PC-3 (cell line): ENCODE measurements at places on chromosomes 7 and 10.
A peak's percentile ranks its signal among the peaks of the same experiment; 100 is the strongest.

- DNase-seq = peak; percentile 62
- peaks cover 17% of the 10 kb centered on the region for H3K4me1 ChIP-seq
- no peaks in the 10 kb centered on the region for H3K27me3 ChIP-seq
- no peak overlapping the region; the same call in 1 of the 2 replicates for H3K4me3 ChIP-seq
- peak overlapping the region; percentile 67 for H3K27ac ChIP-seq
- no peaks in the 10 kb centered on the region for H3K36me3 ChIP-seq
Measured at GRCh38 chr10:19204246-19204917, 155.8 kb downstream of the MALRD1 start.

- no peak overlapping the region for H3K4me3 ChIP-seq
- H3K4me1 ChIP-seq = peaks cover 15% of the 10 kb centered on the region
- no peaks in the 10 kb centered on the region for H3K27me3 ChIP-seq
Measured at GRCh38 chr10:69495666-69496065, 44.4 kb downstream of the TSPAN15 start.

DNA sequence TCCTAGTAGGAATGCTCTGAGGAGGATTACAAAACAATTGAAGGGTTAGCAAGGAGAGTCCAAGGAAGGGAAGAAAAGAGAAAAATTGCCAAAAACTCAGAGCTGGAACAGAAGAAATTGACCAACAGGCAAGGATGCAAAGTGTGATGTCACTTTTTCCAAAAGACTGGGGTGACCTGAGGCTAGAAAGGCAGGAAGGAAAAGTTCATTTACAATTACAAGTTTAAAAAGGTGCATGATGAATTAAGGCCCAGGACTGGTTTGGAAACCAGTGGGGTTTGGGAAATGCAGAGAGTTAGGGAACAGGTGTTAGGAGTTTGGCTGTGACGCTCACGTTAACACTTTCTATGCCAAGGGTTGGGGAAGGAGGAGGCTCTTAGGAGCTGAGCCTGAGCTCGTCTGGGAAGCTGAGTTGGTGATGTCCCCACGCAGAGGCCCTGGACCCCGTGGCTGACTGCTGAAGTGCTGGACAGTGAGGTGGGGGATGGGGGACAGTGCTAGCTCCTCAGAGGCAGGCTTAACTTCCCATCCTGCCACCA lies 92.6 kb upstream of the PODXL start:
- no peaks in the 10 kb centered on the region for H3K36me3 ChIP-seq
- no peaks in the 10 kb centered on the region for H3K27me3 ChIP-seq
- no peak overlapping the region for H3K4me3 ChIP-seq
- no peak overlapping the region for H3K27ac ChIP-seq

GRCh38 chr7:465710-466400 lies 53.8 kb downstream of the PDGFA start:
- no peak overlapping the region for H3K4me3 ChIP-seq
- DNase-seq = no peak
- H3K36me3 ChIP-seq = no peaks in the 10 kb centered on the region
- H3K4me1 ChIP-seq = no peaks in the 10 kb centered on the region
- H3K27me3 ChIP-seq = no peaks in the 10 kb centered on the region
- no peak overlapping the region for H3K27ac ChIP-seq

- no peak for DNase-seq
- H3K27ac ChIP-seq = no peak overlapping the region
- H3K27me3 ChIP-seq = no peaks in the 10 kb centered on the region
- H3K4me1 ChIP-seq = no peaks in the 10 kb centered on the region
Measured at GRCh38 chr7:391961-392524, 102.1 kb downstream of the FOXL3 start.

DNA sequence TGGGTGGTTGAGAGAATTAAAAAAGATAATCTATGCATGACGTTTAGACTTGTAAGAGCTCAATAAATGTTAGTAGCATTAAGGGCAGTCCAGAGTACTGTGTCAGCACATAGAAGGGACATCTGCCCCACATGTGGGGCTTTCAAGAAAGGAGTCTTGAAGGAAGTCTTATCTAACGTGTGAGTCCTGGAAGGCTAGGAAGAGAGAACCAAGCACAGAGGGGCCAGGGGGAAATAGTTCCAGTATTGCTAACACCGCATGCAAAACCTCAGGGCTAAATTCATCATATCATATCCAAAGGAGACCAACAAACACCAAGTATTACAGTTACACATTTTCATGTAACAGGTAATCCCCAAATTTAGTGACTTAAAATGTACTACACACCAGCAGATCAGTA lies 122.7 kb downstream of the AOAH start:
- H3K36me3 ChIP-seq = no peaks in the 10 kb centered on the region
- no peak for DNase-seq
- peaks cover 50% of the 10 kb centered on the region for H3K4me1 ChIP-seq
- peaks cover 2% of the 10 kb centered on the region; the same call in 1 of the 2 replicates for H3K27me3 ChIP-seq
- H3K27ac ChIP-seq = peak overlapping the region; percentile 83

DNA sequence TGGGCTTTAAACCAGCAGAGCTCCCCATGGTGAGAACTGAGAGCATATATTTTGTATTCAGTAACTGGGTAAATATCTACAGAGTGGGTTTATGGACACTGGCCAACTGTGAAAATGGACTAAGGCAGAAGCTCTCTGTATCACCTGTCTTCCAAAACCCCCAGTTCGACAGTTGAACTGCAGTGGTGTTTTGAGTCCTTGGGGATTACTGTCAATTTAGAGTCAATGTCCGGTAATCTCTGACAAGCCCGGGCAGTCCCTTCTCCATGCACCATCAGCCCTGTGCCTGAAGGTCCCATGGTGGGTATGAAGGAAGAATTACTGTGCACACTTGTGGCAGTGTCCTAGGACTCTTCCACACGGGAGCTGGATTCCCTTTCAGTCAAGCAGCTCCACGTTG lies 235.0 kb downstream of the CCSER2 start:
- no peaks in the 10 kb centered on the region for H3K4me1 ChIP-seq
- no peak for DNase-seq
- H3K27me3 ChIP-seq = peaks cover 31% of the 10 kb centered on the region

- H3K36me3 ChIP-seq = no peaks in the 10 kb centered on the region
- DNase-seq = no peak
- no peak overlapping the region for H3K4me3 ChIP-seq
- H3K27ac ChIP-seq = no peak overlapping the region
- no peaks in the 10 kb centered on the region for H3K4me1 ChIP-seq
Measured at GRCh38 chr7:8353991-8354390, 79.4 kb upstream of the NXPH1 start.
